ENCODE measurements at places on chromosomes 6 and 20. TPM values are rescaled to one million over a fixed set of nuclear protein-coding genes. Genes with fewer than 3 reads are reported as not detected.

Gene TEAD3
- total RNA-seq, result 0.27 TPM

Gene E2F1
- total RNA-seq, result 10.1 TPM

Gene OOEP
- total RNA-seq, result not detected

Gene TFAP2D
- total RNA-seq, result not detected

Gene SEL1L2
- total RNA-seq, result not detected

Gene C6orf15
- total RNA-seq, result not detected

Gene HCRTR2
- not detected for total RNA-seq

Gene BACH2
- total RNA-seq, result 0.40 TPM

Gene CST2
- total RNA-seq, result not detected

Gene HMGCLL1
- total RNA-seq, result not detected

Gene CLVS2
- total RNA-seq, result not detected

Gene SAPCD1
- total RNA-seq, result 1.6 TPM

Gene TMEM151B
- 0.13 TPM for total RNA-seq

Gene CHD6
- 33.1 TPM for total RNA-seq

Gene MUC22
- total RNA-seq, result not detected
